ENCODE measurements at places on chromosomes 16 and 17.
A peak's percentile ranks its signal among the peaks of the same experiment; 100 is the strongest.

GRCh38 chr16:83198977-83199376, 572.2 kb downstream of the CDH13 start:
- no peak for DNase-seq

DNA sequence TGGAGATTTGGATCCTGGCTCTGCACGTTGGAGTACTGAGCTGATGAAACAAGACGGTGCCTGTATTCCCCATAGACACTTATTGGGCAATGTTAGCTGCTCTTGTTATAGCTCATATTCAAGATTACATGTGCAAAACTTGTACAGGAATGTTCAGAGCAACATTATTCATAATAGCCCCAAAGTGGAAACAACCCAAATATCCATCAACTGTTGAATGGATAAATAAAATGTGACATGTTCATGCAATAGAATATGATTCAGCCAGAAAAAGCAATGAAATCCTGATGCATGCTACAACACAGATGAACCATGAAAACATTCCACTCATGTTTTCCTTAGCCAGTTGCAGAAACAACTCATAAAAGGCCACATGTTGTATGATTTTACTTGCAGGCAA, 5.7 kb upstream of the SDR42E1 start:
- DNase-seq, result no peak

DNA sequence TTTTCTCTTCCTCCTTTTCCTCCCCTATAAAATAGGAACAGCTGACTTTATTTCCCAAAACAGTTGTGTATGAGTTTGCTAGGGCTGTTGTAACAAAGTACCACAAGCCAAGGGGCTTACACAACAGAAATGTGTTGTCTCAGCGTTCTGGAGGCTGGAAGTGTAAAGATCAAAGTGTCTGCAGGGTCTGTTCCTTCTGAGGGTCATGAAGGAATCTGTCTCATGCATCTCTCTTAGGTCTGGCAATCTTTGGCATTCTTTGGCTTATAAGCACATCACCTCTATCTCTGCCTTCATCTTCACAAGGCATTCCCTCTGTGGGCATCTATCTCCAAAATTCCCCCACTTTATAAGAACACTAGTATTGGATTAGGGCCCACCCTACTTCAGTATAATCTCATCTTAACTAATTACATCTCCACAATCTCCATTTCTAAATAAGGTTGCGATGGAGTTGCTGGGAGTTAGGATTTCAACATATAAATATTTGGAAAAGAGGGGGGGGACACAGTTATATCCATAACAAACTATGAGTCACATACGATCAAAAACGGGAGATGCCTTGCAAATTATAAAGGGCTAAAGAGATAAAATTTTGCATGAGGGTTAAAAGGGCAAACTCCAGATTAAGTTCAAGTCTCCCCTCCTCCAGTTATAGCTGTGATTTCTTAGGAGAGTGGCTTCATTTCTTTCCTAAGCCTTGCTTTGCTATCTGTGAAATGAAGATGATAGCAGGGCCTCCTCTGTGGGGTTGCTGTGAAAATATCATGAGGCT, 109.7 kb downstream of the VAT1L start:
- no peak for DNase-seq

- DNase-seq, result peak; percentile 70
These were observed 527 bp downstream of the SIAH1 start for GRCh38 chr16:48384520-48385252.

DNA sequence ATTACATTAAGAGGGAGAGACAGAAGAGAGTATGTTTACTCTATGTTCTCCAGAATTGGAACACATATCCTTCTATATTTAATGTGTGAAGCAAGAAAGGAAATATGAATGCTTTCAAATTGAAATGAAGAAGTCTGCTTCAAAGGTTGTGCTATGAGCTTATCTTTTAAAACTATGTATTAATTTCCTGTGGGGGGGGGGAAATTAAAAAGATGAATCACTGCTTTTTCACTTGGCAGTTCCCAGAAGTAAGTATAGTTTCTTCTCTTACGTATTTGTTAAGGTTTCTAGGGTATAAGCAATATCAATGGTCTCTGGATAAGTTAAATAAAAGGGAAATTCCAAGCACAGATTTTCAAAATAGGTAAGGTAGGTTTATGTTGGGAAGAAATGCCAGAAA, 7.0 kb downstream of the TERF2 start:
- DNase-seq, result no peak

GRCh38 chr17:6627019-6627418, 13.5 kb downstream of the KIAA0753 start:
- DNase-seq, result no peak

GRCh38 chr16:73275024-73275423, 227.1 kb upstream of the ZFHX3 start:
- no peak for DNase-seq

GRCh38 chr17:70317421-70317820, 148.1 kb downstream of the KCNJ2 start:
- DNase-seq, result no peak

DNA sequence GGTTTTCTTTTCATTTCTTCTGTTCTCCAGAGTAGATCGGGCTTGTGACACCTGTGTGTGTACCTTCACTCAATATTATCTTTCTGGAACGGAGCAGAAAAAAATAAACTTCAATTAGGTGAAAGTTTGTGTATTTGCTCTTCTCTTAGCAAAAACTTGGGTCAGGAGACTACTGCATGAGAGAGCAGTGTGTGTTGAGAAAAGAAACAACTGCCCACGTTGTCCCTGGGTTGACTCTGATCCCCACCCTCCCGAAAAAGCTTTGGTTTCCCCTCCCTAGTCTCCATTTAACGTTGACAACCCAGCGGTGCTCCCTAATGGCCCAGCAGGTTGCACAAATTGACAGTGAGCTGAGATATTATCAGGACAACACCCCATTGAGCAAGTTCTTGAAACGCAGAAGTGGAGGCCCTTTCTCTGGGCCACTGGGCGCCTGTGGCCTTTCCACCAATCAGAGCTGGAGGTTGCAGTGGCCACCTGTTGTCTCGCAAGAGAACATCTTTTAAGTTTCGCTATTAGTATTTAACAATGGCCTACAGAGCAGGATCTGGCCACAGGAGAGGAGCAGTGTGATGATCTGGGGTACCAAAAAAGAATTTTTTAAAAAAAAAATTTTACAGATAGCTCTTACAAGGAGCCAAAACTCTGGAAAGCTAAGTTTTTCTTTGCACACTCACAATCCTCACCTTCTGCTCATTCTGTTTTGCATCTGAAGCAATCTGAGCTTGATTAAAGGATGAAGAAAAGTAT, 1.5 kb upstream of the TOX3 start:
- peak; percentile 35 for DNase-seq

- DNase-seq, result no peak
These were observed 9.4 kb downstream of the SEC14L1 start for GRCh38 chr17:77150196-77150595.

DNA sequence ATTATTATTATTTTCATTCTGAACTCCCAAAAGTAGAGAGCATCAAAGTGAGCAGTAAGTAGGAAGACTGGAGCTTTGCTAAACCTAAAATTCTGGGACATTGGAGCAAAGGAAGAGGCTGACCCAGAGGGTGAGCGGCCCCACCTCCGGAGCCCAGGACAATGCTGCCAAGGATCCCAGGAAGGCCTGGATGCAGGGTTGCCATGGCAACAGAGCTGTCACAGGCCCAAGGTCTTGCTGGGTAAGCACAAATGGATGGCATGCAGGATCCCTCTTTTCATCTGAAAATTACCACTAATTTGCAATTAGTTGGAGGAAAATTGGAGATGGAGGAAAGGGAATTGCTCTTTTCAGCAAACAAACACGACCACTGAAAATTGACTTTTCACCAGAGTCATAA, 457.9 kb upstream of the CDH5 start:
- DNase-seq, result no peak

DNA sequence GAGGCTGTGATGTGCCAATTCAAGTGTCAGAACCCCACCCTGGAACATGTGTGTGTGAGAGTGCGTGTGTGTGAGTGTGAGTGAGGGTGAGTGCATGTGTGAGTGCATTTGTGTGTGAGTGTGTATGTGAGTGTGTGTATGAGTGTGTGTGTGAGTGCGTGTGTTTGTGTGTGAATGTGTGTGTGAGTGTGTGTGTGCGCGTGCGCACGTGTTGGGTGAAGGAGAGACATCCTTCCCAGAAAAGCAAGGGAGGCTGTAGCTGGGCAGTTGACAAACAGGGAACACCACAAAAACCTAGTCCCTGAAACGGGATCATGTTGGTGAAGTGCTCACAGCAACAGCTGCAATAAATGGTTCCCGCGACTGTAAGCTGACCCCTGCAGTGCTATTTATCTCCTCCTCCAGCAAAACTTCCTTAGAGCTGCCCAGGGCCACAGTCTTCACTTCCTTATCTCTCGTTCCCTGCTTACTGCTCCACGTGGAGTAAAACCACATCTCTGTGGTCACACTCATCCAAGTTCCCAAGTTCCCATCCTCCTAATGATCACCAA, 40.1 kb upstream of the RPL38 start:
- DNase-seq, result no peak

DNA sequence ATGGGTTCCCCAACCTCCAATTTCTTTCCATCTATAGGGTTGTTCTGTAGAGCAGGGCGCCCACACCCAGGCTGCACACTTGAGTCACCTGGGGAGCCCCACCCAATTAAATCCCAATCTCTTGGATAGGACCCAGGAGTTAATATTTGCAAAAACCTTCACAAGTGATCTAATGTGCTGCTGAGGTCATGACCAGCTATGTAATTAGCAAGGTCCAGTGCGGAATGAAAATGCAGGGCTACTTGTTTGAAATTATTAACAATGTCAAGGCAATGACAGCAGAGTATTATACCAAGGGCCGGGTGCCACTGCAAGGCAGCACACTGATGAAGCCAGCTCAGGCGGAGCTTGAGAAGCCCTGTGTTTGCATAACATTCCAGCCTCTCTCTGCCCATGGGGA, 302.7 kb downstream of the MAF start:
- no peak for DNase-seq

DNA sequence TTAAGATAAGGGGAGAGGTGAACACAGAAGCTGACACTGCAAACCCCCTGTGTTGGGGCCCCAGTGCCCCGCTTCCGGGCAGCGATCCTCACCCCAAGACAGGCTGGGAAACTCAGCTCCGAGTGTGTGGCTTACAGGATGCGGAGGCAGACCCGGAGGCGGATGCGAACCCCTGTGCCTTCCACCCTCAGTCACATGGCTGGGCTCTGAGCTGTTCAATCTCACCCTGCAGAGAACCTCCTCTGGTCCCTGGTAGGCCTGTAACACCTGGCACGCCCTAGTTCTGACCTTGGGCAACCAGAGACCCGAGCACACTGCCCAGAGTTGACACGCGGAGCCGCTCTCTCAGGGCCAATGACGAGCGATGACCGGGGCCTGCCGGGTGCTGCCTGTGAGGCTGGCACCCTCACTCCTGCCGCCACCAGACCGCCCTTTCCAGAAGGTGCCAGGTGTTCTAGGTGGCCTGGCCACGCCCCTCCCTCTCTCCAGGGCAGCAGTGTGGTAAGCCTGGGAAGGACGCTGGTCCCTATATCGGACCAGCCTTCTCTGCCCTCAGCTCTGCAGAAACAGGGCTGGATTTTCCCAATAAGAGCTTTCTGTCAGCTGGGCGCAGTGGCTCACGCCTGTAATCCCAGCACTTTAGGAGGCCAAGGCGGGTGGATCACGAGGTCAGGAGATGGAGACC, 23.3 kb downstream of the MEAK7 start:
- no peak for DNase-seq

- DNase-seq, result no peak
These were observed 190.3 kb upstream of the ANKFN1 start for GRCh38 chr17:55962951-55963401.

DNA sequence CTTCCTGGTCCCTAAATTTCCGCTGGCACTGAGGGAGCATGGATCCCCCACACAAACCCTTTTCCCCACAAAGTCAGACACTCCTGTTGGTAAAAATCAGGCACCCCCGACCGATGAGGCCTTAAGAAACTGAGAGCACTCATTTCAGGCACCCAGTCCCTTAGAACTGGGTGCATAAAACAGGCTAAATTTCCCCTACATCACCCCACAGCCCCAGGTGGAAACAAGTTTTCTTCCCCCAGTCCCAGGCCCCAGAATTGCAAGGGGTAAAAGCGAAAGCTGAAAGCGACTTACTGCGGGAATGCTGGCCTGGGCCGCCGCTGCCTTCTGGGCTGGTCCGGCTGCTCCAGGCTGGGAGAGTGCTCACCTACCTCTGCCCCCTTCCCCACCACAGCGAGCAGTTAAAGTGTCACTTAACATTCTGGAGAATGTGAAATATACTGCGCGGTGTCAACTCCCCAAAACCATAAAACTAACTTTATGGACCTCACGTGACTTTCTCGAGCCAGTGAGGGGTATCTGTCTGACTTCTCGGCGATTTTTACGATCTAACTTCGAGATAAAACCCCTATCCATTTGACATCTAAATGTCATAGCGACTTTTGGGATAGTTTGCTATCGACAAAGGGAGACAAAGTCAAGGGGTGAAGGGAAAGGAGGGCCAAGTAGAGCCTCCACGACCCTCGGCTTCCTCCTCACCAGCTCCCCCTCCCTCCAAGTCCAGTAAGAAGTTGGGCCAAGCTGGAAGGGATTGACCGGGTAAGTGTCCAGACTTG, at the start of gene HOXB3:
Gene HOXB3 (minus strand): TSS at position 411 of the 776 bp plus-strand sequence. CDS start 37,767 bp downstream, outside the sequence.
- no peak for DNase-seq

DNA sequence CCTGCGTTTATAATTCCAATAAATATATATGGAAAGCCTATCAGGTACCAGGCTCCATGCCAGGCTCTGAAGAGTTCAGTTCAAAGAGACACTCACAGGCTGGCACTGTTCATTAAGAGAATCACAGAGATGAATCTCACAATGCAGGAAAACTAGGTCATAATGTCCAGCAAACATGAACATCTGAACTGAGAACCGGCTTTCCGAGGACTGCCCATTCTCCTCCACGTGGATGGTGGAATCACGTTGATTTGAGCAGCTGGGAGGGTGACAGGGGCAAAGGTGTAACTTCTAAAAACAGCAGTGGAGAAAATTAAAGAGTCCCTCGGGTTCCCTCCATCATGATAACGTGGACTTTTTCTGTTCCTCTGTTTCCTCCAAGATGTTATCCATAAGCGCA, 10.2 kb downstream of the GP2 start:
- DNase-seq, result no peak

DNA sequence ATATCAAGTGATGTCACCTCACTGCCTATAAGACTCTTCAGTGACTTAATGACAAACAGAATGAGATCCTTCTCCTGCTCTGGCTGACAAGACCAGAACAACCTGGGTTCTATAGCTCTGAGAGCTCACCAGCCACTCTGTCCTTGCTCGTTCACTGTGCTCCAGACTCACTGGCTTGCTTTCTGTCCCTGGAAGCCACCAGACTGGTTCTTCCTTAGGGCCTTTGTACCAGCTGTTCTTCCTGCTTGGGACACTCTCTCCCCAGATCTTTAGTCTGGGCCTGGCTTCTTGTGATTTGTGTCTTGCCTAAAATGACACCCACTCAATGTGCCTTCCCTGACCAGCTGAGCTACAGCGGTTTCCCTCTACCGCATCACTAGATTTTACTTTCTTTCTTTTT, 76.1 kb downstream of the FTO start:
- no peak for DNase-seq

DNA sequence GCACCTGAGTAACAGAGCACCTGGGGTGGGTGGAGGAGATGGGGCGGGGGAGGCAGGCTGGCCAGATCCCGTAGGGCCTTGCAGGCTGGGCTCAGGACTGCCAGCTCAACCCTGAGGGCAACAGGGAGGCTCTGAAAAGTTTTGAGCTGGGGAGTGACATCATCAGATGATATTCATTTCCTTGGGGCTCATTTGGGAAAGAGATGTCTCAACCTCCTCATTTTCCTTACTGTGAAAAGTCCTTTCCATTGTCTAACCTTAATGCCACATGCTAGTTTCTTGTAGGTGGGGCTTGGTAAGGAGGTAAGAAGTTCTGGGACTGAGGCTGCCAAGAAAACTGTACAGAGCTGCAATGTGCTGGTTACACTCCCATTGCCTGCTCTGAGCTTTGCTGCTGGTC, 3.7 kb downstream of the TNS4 start:
- no peak for DNase-seq

GRCh38 chr17:75250009-75250471, 11.4 kb downstream of the GGA3 start:
- DNase-seq, result no peak

Data from NCI-H1092 treated with DMSO at 0.1 percent for 48 hours (cell line).